CD4-positive, CD25-positive, alpha-beta regulatory T cell (primary cell): ENCODE measurements at places on chromosomes 1 and 21. TPM values are rescaled to one million over a fixed set of nuclear protein-coding genes. Genes with fewer than 3 reads are reported as not detected.

- H3K27me3 ChIP-seq, result peaks cover 1% of the 10 kb centered on the region
- H3K36me3 ChIP-seq, result no peaks in the 10 kb centered on the region
Measured at GRCh38 chr1:244322791-244323521, 128.8 kb downstream of the ADSS2 start.

- no peak overlapping the region for H3K27ac ChIP-seq
- DNase-seq, result no peak
- H3K4me3 ChIP-seq, result no peak overlapping the region
Measured at GRCh38 chr1:93502571-93502970, 54.7 kb downstream of the FNBP1L start.

GRCh38 chr1:4546911-4547310 is 107.5 kb upstream of the AJAP1 start:
- H3K27me3 ChIP-seq, result no peaks in the 10 kb centered on the region
- no peaks in the 10 kb centered on the region for H3K4me1 ChIP-seq
- no peaks in the 10 kb centered on the region for H3K36me3 ChIP-seq
- no peak overlapping the region for H3K27ac ChIP-seq

DNA sequence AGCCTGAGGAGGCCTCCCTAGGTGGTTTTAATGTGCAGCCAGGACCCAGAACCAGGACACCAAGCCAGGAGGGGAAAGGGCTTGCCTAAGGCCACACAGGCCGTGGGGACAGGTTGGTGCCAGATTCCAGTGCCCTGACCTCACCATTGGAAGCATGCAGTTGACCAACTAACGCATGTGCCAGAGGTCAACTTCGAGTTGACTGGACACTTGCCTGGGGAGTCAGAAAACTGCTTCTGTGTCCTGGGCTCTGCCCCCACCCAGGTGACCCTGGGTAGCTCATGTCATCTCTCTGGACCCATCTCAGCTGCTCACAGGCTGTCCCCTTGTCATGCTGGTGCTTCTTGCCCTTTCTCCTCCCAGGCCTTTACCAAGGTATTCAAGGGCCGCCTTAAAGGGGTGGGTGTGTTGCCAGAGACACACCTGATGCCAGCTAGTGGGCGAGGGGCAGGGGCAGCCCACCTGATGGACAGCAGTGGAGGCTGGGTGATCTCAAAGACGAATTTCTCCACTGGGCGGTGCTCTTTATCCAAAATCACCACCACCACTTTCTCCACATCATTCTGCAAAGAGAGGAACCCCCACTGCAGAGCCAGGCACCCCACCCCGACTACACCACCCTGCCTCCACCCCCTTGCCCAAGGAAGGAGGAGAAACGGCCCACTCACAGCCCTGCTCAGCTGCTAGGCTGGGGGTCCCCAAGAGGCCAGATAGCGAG is 4.4 kb downstream of the MAD2L2 start:
- H3K27ac ChIP-seq, result no peak overlapping the region
- H3K27me3 ChIP-seq, result no peaks in the 10 kb centered on the region
- DNase-seq, result no peak
- H3K4me3 ChIP-seq, result no peak overlapping the region
- peaks cover 18% of the 10 kb centered on the region for H3K36me3 ChIP-seq

- H3K36me3 ChIP-seq, result no peaks in the 10 kb centered on the region
- no peak overlapping the region for H3K4me3 ChIP-seq
- no peak for DNase-seq
- H3K27me3 ChIP-seq, result no peaks in the 10 kb centered on the region
- H3K27ac ChIP-seq, result no peak overlapping the region
- no peaks in the 10 kb centered on the region for H3K4me1 ChIP-seq
Measured at GRCh38 chr1:22575532-22576149, 12.4 kb downstream of the EPHA8 start.

DNA sequence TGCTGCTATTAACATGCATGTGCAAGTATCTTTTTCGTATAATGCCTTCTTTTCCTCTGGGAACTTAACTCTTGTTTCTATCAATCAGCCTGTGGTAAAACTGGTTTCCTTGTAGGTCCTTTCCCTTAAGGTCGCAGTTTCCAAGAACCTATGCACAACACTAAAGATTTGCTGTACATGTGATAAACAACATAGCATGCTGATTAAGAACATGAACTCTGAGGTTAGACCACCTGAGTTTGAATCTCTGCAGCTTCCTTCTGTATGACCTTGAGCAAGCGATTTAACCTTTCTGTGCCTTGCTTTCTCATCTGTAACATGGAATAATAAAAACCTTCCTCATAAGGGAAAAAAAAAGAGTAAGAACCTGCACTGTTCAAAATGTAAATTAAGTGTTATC is 186.4 kb downstream of the RYR2 start:
- H3K27ac ChIP-seq, result no peak overlapping the region
- no peaks in the 10 kb centered on the region for H3K27me3 ChIP-seq

DNA sequence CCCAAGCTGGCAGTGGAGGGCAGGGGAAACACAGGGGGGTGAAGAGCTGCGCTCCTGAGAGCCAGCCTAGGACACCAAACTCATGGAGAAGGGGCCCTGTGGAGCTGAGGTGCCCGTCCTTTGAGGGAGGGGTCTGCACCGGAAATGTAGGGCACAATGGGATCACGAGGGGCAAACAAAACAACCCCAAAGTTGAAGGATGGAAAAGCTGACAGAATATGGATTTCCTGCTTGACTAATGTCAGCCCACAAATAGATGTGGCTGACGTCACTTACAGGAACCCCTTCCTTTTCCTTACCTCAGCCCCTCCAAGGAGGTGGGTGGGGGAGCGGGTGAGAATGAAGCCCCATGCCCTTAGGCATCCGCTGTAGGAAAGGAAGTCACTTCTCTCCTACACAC is 110.9 kb downstream of the KCNN3 start:
- peaks cover 8% of the 10 kb centered on the region for H3K27me3 ChIP-seq
- H3K4me3 ChIP-seq, result no peak overlapping the region

DNA sequence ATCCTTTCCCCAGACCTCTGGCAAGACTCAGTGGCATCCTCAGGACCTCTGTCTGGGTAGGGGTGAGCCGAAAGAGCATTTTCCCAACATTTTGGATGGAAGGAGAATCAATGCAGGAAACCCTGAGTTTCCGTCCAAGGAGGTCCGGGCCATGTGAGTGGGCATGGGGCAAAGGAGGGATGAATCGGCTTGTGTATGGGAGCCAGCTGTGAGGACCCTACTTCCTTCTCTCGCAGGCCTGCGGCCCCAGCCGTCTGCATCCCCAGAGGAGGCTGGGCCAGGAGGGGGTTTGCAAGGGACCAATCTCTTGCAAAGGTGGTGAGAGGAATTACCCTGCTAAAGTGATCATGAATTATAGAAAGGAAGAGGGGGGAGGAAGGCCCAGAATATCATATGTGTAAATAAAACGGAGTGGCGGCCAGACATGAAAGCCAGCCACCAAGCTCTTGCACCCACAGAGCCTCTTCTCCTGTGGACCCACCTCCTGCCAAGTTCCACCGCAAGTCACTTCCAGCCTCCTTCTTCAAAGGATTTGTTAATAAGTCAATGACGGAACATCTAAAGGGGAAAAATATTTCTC is 48.2 kb upstream of the POU3F1 start:
- H3K36me3 ChIP-seq, result no peaks in the 10 kb centered on the region
- H3K27me3 ChIP-seq, result peaks cover 4% of the 10 kb centered on the region
- H3K4me3 ChIP-seq, result no peak overlapping the region
- no peak overlapping the region for H3K27ac ChIP-seq
- no peak for DNase-seq

The FOXO6 gene
- 0.91 TPM for total RNA-seq

- H3K4me3 ChIP-seq, result no peak overlapping the region
- peaks cover 12% of the 10 kb centered on the region for H3K36me3 ChIP-seq
- H3K27ac ChIP-seq, result no peak overlapping the region
- H3K4me1 ChIP-seq, result no peaks in the 10 kb centered on the region
- DNase-seq, result no peak
Measured at GRCh38 chr1:162590101-162590500, 28.6 kb downstream of the UAP1 start.

DNA sequence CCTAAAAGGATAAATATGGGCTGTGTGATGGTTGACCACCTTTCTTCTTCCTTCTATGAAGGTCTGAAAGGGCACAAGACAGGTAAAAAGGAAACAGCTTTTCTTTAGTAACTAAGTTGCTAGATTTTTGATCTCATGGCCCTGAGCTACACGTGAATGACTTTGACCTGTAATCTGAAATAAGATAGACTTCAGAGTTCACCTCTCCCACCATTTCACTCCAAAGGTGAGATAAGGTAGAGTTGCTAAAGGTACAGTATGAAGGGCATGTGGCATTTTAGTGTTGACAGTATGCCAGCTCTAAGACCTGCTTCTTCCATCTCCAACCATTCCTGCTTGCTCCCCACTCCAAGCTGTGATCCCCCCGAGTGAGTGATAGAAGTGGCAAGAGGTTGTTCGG is 25.8 kb upstream of the C8B start:
- H3K4me1 ChIP-seq, result no peaks in the 10 kb centered on the region
- H3K27me3 ChIP-seq, result no peaks in the 10 kb centered on the region
- no peaks in the 10 kb centered on the region for H3K36me3 ChIP-seq
- H3K27ac ChIP-seq, result no peak overlapping the region
- DNase-seq, result no peak

- no peak for DNase-seq
- H3K27ac ChIP-seq, result no peak overlapping the region
- H3K27me3 ChIP-seq, result no peaks in the 10 kb centered on the region
- H3K36me3 ChIP-seq, result peaks cover 32% of the 10 kb centered on the region
- H3K4me1 ChIP-seq, result no peaks in the 10 kb centered on the region
Measured at GRCh38 chr1:184059887-184060286, 8.4 kb downstream of the TSEN15 start.

The OR2M3 gene
- not detected for total RNA-seq

GRCh38 chr1:78712467-78713051 is 62.9 kb downstream of the IFI44 start:
- H3K4me3 ChIP-seq, result no peak overlapping the region
- no peaks in the 10 kb centered on the region for H3K4me1 ChIP-seq
- H3K27me3 ChIP-seq, result no peaks in the 10 kb centered on the region
- DNase-seq, result no peak
- no peak overlapping the region for H3K27ac ChIP-seq

DNA sequence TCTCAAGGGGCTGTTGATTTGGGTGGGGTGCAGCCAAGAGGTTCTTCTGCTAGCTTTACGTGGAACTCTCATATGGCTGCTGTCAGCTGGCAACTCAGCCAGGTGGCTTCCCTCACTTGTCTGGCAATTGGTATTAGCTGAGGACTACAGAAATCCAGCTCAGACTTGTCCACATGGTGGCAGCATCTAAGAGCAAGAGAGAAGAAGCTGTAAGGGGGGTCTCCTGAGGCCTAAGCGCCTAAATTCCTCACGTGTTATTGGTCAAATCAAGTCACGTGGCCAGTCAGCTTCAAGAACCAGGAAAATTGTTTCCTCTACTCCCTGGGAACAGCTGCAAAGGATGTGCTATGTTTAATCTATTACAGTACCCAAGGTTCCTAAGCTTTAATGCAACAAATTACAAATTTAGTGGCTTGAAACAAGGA is 4.2 kb upstream of the DYRK3 start:
- H3K27me3 ChIP-seq, result peaks cover 20% of the 10 kb centered on the region
- H3K4me3 ChIP-seq, result no peak overlapping the region

DNA sequence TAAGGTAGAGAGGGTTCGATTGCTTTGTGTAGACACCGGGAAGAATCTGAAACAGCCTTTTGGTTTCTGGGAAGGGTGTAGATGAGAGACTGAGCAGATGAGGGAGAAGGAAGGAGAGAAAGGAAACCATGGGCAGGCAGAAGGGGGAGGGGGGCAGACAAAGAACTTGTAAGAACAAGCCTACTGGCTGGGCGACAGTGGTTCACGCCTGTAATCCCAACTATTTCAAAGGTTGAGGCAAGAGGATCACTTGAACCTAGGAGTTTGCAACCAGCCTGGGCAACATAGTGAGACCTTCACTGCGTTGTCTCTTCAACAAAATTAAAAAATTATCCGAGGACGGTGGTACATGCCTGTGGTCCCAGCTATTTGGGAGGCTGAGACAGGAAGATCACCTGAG is 106.2 kb downstream of the TM2D1 start:
- H3K27ac ChIP-seq, result no peak overlapping the region
- H3K27me3 ChIP-seq, result peaks cover 5% of the 10 kb centered on the region
- DNase-seq, result no peak
- H3K4me1 ChIP-seq, result no peaks in the 10 kb centered on the region
- no peak overlapping the region for H3K4me3 ChIP-seq
- no peaks in the 10 kb centered on the region for H3K36me3 ChIP-seq

The PCBP3 gene
- total RNA-seq, result 5.3 TPM

- H3K27ac ChIP-seq, result peak overlapping the region; percentile 57
- no peak for DNase-seq
- H3K4me1 ChIP-seq, result peaks cover 27% of the 10 kb centered on the region
Measured at GRCh38 chr1:67333603-67334002, 25.9 kb downstream of the IL12RB2 start.

- H3K36me3 ChIP-seq, result no peaks in the 10 kb centered on the region
- no peak for DNase-seq
- H3K4me1 ChIP-seq, result no peaks in the 10 kb centered on the region
- H3K27me3 ChIP-seq, result no peaks in the 10 kb centered on the region
- H3K27ac ChIP-seq, result no peak overlapping the region
Measured at GRCh38 chr1:229941831-229942230, 125.2 kb upstream of the GALNT2 start.

The CD48 gene
- 290 TPM for total RNA-seq

GRCh38 chr1:225914947-225915346 is 9.1 kb downstream of the PYCR2 start:
- no peak overlapping the region for H3K27ac ChIP-seq
- peaks cover 21% of the 10 kb centered on the region for H3K4me1 ChIP-seq
- H3K36me3 ChIP-seq, result peaks cover 12% of the 10 kb centered on the region
- DNase-seq, result no peak
- H3K27me3 ChIP-seq, result no peaks in the 10 kb centered on the region

The KIF1B gene
- total RNA-seq, result 26.6 TPM

DNA sequence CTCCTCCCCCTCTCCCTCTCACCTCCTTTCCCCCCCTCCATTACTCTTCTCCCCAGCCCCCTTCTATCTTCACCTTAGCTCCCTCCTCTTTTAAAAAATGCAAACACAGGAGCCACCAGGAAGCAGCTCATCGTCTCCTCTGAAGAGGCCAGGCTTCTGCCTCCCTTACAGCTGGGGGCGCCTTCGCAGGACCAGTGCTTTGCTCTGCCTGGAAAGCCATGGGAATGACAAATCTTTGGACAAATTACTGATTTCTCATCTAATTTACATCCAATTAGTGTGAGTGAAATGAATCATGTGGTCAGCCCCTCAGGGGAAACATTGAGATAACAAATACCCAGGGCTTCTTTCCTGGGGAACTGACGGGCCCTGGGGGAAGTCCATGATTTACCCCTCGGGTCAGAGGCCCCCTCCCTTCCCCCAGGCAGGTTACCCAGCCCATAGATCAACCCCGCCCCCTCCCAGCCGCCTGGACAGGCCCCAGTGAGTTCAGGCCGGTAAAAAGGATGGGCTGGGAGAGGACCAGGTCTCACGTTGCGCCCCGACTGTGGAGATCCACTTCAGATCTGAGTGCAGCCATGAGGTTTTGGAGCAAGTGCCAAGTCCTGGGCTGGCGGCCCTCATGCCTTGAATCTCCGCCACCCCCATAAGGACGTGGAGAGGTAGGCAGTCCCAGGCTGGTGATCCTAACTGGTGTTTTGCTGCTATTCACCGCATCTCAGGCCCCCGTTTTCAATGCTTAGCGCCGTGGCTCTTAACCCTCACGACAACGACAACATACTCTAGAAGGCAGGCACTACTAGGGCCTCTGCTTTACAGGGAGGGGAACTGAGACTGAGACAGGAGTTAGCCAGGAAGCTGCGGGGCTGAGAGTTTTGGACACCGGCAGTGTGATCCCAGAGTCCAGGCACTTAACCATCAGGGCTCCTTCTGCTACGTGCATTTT is 300.8 kb downstream of the RRAGC start:
- no peaks in the 10 kb centered on the region for H3K27me3 ChIP-seq
- peak overlapping the region; percentile 58 for H3K27ac ChIP-seq
- H3K4me1 ChIP-seq, result peaks cover 26% of the 10 kb centered on the region
- DNase-seq, result no peak
- no peaks in the 10 kb centered on the region for H3K36me3 ChIP-seq
